ENCODE measurements at places on chromosomes 11 and 22. TPM values are rescaled to one million over a fixed set of nuclear protein-coding genes. Genes with fewer than 3 reads are reported as not detected.

Gene APOL6
- total RNA-seq, result 11.3 TPM

Gene C11orf42
- total RNA-seq, result not detected

Gene C11orf65
- total RNA-seq, result not detected

Gene HTR3B
- total RNA-seq, result not detected

All from bladder microvascular endothelial cell (primary cell).